ENCODE measurements at places on chromosomes 16 and 17.
A peak's percentile ranks its signal among the peaks of the same experiment; 100 is the strongest.

DNA sequence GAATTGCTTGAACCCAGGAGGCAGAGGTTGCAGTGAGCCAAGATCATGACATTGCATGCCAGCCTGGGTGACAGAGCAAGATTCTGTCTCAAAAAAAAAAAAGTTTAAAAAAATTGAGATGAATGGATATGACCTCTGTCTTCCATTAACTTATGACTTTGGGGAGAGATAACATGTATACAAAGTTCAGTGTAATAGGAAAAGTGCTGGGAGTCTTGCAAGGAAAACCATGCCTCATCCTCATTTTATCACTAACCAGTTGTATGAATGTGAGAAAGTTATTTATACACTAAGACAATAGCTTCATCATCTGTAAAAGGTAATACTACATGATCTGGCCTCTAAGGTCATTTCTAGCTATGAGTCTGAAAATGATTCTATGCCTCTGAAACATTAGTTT is 10.2 kb upstream of the WSB1 start:
- H3K4me3 ChIP-seq: no peak overlapping the region
- no peak overlapping the region for H3K27ac ChIP-seq
- no peaks in the 10 kb centered on the region for H3K4me1 ChIP-seq
- H3K27me3 ChIP-seq: no peaks in the 10 kb centered on the region
- H3K36me3 ChIP-seq: no peaks in the 10 kb centered on the region
- DNase-seq: no peak

GRCh38 chr17:50027881-50028735 is 27.8 kb upstream of the ITGA3 start:
- H3K36me3 ChIP-seq: no peaks in the 10 kb centered on the region
- peaks cover 16% of the 10 kb centered on the region for H3K4me1 ChIP-seq
- no peaks in the 10 kb centered on the region for H3K27me3 ChIP-seq
- DNase-seq: peak; percentile 59
- H3K27ac ChIP-seq: no peak overlapping the region

DNA sequence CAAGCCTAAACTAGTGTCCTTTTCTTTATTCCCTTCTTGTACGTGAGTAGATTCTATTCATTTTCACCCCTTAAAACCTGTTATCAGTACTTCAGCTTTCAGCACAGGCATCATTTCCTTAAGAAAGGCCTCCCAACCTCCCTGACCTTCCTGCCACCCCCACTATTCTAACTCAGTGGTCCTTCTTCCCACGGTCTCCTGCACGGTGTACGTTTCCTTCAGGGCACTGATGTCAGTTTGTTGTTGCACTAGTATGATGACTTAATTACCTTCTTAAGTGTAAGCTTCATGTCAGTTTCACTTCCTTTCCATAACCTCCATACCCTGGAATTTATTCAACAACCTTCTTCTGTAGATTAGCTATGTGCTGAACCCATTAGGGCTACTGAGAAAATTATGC is 484.2 kb downstream of the HS3ST4 start:
- H3K4me1 ChIP-seq: no peaks in the 10 kb centered on the region
- no peaks in the 10 kb centered on the region for H3K27me3 ChIP-seq
- H3K4me3 ChIP-seq: no peak overlapping the region
- no peak for DNase-seq
- H3K36me3 ChIP-seq: no peaks in the 10 kb centered on the region

GRCh38 chr16:54647725-54648221 is 282.9 kb upstream of the IRX5 start:
- no peak overlapping the region for H3K27ac ChIP-seq
- no peaks in the 10 kb centered on the region for H3K36me3 ChIP-seq
- no peak overlapping the region for H3K4me3 ChIP-seq
- DNase-seq: no peak

DNA sequence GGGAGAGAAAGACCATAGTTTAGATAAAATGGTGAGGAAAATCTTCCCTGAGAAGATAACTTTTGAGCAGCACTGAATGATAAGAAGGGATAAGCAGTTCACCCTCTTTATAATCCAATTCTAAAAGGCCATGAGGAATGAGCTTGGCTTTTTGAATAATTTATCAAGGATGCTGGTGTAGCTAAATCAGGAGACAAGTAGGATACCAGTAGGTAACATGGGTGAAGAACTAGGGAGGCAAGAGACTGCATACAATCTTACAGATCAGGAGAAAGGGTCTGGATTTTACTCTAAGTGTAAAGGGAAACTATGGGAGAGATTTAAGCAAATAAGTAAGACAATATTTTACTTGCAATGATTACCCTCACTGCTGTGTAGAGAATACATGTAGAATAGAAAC is 60.7 kb downstream of the MED13 start:
- H3K27ac ChIP-seq: no peak overlapping the region
- H3K27me3 ChIP-seq: no peaks in the 10 kb centered on the region
- peaks cover 9% of the 10 kb centered on the region for H3K36me3 ChIP-seq
- no peak overlapping the region for H3K4me3 ChIP-seq
- H3K4me1 ChIP-seq: no peaks in the 10 kb centered on the region

DNA sequence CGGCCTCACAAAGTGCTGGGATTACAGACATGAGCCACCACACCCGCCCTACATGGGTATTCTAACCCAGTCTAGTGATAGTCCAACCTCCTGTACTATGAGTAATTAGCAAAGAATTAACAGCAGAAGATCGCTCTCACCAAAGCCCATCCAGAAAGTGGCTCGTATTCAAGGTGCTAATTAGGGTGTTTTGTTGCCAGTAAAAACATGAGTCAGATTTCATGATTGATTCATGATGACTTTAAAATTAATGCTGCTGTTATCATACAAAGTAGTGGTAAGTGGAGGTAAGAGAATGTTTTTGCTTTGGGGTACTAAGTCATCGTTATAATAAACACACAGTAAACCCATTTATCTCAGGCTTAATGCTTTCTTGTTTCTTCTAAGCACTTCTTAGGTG is 428.8 kb downstream of the WWOX start:
- no peaks in the 10 kb centered on the region for H3K27me3 ChIP-seq
- no peak for DNase-seq
- no peak overlapping the region for H3K27ac ChIP-seq
- H3K4me1 ChIP-seq: no peaks in the 10 kb centered on the region
- H3K4me3 ChIP-seq: no peak overlapping the region
- H3K36me3 ChIP-seq: no peaks in the 10 kb centered on the region

GRCh38 chr17:74748529-74749278 is at the start of gene NHERF1:
NHERF1 (plus strand) TSS chr17:74748628; CDS start chr17:74748847, 219 bp downstream.
- no peaks in the 10 kb centered on the region for H3K27me3 ChIP-seq
- peak within 1 kb of the TSS; percentile 58 for H3K4me3 ChIP-seq
- peak within 1 kb of the TSS; percentile 72 for H3K27ac ChIP-seq

GRCh38 chr17:52297230-52298010 is 138.9 kb upstream of the CA10 start:
- H3K27ac ChIP-seq: no peak overlapping the region
- H3K36me3 ChIP-seq: no peaks in the 10 kb centered on the region
- no peaks in the 10 kb centered on the region for H3K27me3 ChIP-seq
- no peak for DNase-seq
- no peak overlapping the region for H3K4me3 ChIP-seq
- H3K4me1 ChIP-seq: no peaks in the 10 kb centered on the region

DNA sequence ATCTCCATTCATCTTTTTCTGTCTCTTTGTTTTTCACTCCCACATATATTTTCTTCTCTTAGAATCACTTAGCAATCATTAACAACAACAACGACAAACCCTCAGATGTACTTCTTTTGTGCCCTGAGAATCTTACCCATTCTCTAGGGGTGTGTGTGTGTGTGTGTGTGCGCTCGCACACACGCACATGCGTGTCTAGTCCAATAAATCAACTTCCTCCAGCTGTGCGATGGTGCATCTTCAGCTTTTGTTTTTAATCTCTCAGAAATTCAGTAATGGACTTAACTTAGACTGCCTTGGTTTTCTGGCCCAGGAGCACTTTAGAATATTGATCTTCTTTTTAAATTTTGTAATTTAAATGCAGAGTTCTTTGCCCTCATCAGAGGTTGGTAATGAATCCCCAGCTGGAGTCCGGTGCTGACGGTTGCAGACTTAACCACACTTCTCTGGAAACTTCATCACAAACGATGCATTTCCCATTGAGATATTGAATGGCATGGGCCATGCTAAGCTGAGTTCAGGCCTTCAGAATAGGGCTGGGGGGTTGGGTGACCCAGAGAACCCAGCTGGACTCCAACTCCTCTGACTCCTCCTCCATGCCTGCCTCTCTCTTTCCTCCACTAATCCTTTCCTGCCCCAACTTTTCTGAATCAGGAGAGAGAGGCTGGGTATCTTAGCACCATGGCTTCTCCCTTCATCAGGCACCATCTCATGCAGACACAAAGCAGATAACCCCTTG is 193.9 kb downstream of the ZNF18 start:
- H3K4me1 ChIP-seq: no peaks in the 10 kb centered on the region
- H3K36me3 ChIP-seq: no peaks in the 10 kb centered on the region
- no peak for DNase-seq
- H3K27ac ChIP-seq: no peak overlapping the region

- H3K4me1 ChIP-seq: no peaks in the 10 kb centered on the region
- H3K4me3 ChIP-seq: no peak overlapping the region
- H3K27me3 ChIP-seq: no peaks in the 10 kb centered on the region
- DNase-seq: no peak
- no peaks in the 10 kb centered on the region for H3K36me3 ChIP-seq
- no peak overlapping the region for H3K27ac ChIP-seq
These were observed 82.6 kb downstream of the CDK5R1 start for GRCh38 chr17:32569171-32570080.

DNA sequence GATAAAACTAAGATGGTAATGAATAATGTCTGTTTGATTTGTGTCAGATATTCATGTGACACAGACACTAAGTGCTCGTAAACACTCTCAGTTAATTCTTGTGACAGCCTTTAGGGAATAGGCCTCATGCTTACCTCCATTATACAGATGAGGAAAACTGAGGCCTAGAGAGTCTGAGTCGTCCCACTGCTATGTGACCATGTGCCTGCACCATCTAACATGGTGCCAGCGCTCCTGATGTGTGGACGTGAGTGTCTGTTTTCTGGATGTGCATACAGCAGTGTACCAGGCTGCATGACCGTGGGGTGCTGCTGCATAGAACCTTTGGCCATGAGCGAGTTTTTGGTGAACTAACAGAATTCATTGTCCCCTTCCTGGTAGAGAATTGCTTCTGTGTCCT is 61.8 kb downstream of the MPRIP start:
- H3K27ac ChIP-seq: no peak overlapping the region
- peaks cover 14% of the 10 kb centered on the region for H3K36me3 ChIP-seq
- DNase-seq: no peak
- no peaks in the 10 kb centered on the region for H3K27me3 ChIP-seq

DNA sequence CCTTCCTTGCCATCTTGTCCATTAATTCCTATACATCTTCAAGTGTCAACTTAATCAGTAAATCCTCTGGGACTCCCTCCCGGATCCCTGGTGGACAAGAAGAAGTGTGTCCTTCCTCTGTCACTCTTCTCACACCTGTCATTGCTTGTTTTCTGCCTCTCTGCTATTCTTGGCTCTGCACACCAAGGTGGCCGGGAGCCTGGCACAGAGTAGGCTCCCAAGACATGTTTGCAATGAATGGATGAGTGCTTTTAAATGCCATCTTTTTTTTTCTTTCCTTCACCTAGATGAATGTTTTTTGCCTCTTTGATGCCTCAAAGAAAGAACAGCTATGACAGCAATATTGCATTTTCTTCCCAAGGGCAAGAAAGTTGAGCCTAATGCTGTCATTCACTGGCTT is 58.0 kb upstream of the CLEC18A start:
- H3K36me3 ChIP-seq: peaks cover 5% of the 10 kb centered on the region
- H3K27me3 ChIP-seq: no peaks in the 10 kb centered on the region
- no peak overlapping the region for H3K27ac ChIP-seq
- DNase-seq: no peak

DNA sequence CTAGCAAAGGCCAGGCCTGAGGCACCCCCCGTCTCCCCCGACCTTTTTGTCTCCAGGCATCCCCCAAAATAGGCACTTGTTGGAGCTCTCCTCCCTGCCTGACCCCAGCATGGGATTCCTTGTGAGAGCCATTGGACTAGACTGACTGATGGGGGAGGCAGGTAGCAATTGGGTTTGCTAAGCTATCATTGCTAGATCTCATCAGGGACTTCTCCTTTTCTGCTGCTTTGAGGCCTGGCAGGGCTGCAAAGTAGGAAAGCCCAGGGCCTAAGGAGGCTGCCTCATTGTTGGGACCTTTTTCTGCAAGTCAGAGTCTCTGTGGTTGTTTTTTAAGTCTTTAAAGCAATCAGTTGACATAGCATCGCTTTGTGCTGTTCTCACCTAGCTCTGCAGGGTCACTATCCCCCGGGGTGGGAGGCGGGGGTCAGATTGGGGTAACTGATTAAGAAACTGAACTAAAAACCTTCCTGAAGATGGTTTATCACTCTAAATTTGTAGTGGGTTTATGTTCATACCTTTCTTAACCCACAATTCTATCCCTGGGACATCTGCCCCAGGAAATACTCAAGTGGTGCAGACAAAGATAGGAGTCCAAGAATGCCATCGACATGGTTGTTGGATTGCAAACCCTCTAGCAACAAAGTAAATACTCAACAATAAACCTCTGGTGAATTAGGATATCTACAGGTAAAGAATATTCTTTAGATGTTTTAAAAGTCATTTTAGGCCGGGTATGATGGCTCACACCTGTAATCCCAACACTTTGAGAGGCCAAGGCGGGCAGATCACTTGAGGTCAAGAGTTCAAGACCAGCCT is 28.0 kb downstream of the LLGL2 start:
- peaks cover 9% of the 10 kb centered on the region for H3K4me1 ChIP-seq
- no peak overlapping the region for H3K4me3 ChIP-seq
- DNase-seq: no peak
- H3K27ac ChIP-seq: no peak overlapping the region

- no peak for DNase-seq
- H3K4me3 ChIP-seq: no peak overlapping the region
- H3K27me3 ChIP-seq: no peaks in the 10 kb centered on the region
- H3K36me3 ChIP-seq: peaks cover 12% of the 10 kb centered on the region
- no peak overlapping the region for H3K27ac ChIP-seq
- peaks cover 5% of the 10 kb centered on the region for H3K4me1 ChIP-seq
These were observed 22.5 kb downstream of the SLC38A10 start for GRCh38 chr17:81272616-81273015.

DNA sequence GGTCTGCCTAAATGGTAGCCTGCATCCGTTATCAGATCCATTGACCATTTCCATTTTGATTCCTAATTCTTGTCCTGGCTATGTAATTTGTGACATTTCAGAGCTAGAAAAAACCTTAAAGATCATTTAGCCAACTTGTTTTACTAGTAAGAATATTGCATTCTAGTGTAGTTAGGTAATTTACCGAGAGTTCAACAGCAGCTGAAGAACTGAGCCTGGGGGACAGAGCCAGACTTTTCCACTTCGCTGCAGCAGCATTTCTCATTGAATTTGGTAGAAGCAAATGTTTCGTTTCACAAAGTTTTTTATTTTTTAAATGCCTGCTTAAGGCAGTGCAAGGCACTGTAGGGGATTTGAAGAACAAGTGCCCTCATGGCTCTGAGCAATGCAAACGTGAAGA is 59.2 kb upstream of the MARCHF10 start:
- no peak for DNase-seq
- peaks cover 1% of the 10 kb centered on the region for H3K4me1 ChIP-seq
- no peaks in the 10 kb centered on the region for H3K36me3 ChIP-seq
- no peaks in the 10 kb centered on the region for H3K27me3 ChIP-seq

- H3K27ac ChIP-seq: no peak overlapping the region
- DNase-seq: no peak
- H3K36me3 ChIP-seq: no peaks in the 10 kb centered on the region
- H3K27me3 ChIP-seq: no peaks in the 10 kb centered on the region
- peaks cover 29% of the 10 kb centered on the region for H3K4me1 ChIP-seq
These were observed 1.6 kb upstream of the KCNJ12 start for GRCh38 chr17:21374441-21375161.
